ENCODE measurements at places on chromosomes 12 and 14.

- DNase-seq = no peak
Measured at GRCh38 chr12:46260913-46261476, 7.8 kb downstream of the SLC38A1 start.

DNA sequence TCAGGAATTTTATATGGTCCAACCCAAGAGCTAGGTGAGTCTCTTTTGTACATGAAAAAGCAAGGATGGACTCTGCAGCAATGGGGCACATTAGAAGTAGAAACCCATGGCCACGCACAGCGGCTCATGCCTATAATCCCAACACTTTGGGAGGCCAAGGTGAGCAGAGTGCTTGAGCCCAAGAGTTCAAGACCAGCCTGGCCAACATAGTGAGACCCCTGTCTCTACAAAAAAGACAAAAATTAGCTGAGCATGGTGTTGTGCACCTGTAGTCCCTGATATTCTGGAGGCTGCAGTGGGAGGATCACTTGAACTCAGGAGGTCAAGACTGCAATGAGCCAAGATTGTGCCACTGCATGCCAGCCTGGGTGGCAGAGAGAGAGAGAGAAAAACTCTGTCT lies 128.7 kb upstream of the PLEKHA5 start:
- DNase-seq = no peak

DNA sequence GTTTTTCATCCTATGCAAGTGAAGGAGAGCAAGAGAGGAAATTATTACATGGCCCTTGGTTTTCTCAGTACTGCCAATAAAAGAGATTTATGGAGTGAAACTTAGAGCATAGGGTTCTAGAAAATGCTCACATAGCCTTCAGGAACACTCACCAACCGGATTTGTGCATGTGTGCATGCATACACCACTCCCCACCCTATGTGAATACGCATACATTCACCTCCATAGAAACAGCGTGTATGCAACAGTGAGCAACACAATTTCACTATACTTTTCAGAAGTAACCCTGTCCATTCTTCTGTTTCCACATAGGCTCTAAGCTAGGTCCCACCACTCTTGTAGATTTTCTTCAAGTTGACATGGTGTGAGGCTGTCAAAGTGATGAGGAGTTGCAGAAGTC lies 31.5 kb upstream of the HOXC13 start:
- no peak for DNase-seq

DNA sequence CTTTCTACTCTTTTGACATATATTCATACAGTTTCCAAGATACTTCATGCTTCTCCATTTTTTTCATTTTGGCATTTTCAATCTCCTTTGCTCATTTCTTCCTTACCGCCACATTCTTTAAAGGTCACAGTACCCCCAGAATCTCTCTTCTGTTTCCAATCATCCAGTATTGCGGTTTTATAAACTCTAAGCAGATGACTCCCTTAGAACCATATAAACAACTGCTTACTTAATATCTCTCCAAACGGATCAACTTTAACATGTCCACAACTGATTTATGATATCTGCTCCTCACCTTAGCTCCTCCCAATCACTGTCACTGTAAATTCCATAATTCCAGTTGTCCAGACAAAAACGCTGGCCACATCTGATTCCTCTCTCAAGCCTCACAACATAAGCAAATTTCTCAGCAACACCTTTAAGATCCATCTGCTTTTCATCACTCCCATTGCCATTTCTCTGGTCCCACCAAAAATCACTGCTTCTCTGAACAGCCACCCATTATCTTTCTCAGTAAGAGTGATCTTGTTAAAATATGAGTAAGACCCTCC lies 49.6 kb downstream of the HNRNPC start:
- DNase-seq = no peak

- no peak for DNase-seq
Measured at GRCh38 chr14:61502459-61503093, 181.2 kb downstream of the PRKCH start.

- DNase-seq = no peak
Measured at GRCh38 chr14:89983375-89983774, 27.6 kb downstream of the TDP1 start.

All from H54 (cell line).